ENCODE measurements at places on chromosomes 6 and 20.

- DNase-seq: no peak
Observed at GRCh38 chr6:7997286-7997685, 66.9 kb downstream of the BLOC1S5 start.

DNA sequence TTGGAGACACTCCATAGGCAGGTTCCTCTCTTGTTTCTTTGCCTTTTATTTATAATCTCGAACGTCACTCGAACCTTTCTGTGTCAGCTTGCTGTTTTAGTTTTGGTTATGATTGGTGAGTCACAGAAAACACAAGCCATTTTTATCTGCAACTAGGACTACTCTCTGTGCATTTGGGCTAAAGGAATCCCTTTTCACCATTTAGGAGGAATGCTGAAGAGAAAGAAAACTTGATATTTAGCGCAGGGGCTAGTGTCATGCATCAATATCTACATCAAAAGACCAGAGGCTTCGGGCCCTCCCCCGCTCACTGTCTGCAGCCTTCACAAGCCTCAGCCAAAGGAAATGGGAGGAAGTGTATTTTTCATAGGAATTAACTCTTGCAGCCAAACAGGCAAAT is 507.8 kb upstream of the CITED2 start:
- DNase-seq: no peak

- DNase-seq: no peak
Observed at GRCh38 chr6:152680879-152681517, 16.7 kb upstream of the MYCT1 start.

GRCh38 chr6:113219783-113220182 is 637.4 kb upstream of the MARCKS start:
- no peak for DNase-seq

DNA sequence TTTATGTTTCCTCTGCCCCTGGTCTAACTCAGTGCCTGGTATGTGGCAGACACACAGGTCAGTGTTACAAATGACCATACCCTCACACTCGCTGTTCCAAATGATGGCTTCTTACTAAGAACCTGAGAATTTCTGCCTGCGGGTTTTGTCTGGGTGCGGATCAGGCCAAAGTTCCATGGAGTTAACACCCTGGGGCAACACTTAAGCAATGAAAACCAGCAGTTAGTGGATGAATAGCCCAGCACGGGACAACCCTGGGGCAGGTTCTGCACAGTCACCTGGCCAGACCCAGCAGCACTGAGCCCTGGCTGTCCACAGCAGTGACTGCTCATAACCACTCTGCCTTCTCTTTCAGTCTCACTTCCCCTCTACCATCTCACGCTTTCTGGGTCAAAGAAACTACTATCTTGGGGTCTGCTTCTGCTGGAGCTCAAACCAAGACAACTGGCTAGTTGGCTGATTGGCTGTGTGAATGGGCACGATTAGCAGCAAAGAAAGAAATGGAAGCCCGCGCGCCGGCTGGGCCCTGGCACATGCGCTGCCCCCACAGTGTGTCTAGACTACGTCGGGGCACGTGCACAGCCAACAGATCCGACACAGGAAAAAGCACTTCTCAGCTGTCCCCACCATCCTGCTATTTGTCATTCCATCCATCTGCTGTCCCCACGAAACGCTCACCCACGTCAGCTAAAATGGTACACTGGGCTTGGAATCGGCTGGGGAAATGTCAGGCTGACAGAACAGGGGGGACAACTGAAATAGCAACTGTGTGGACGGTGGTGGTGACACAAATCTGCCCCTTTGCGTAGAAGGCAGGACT is 36.6 kb downstream of the MGME1 start:
- DNase-seq: no peak

DNA sequence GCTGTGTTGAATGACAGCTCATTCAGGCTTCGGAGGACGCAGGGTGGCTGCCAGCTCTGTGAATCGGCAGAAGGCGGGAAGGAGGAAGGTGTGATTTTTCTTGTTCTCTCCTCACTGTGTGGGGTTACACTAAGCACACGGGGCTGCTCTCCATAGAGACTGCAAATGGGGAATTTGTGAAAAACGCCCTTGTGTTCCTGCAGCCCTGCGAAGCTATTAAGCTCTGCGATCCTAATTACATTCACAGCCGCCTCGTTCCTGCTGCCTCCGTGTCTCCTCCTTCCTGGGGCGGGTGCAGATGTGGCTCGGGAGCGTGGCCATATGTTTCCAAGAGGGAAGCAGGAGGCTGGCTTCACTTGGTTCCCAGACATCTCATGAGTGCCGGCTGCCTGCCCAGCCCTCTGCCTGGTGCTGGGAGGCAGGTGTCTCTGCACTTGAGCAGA is 124.0 kb downstream of the TOX2 start:
- DNase-seq: no peak

DNA sequence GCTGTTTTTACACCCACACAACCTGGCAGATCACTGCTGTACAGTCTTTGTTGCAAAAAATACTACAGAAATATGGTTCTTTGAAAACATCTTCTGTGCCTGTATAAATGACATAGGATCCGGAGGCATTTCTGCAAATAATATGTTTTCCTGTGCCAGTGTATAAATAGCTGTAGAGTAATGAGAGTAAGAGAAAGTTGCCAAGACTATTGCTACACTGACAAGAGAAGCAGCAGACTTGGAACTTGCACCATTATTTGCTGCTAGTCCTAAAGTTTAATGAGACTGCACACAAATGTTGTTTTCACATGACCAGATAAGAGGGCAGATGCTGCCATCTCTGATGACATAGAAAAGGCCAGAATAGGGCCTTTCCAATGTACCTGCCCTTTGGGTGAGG is 50.0 kb upstream of the DTNBP1 start:
- DNase-seq: no peak

DNA sequence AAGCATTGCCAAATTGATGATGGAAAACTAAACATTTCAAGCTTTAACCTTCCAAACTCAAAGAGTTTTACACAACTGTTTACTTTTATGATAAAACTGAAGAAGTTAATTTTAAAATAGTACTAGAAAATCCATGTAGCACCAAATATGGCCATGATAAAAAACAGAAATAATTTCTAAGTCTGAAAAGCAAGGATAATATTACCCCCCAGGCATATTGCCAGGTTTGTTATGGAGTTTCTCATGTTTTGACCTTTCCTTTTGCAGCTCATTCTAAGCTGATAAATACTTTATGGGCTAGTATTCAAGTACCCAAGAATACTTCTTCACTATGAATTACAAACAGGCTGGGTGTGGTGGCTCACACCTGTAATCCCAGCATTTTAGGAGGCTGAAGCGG is 209.9 kb upstream of the ZFP64 start:
- DNase-seq: no peak

GRCh38 chr6:105191351-105191750 is 11.5 kb upstream of the POPDC3 start:
- DNase-seq: no peak

DNA sequence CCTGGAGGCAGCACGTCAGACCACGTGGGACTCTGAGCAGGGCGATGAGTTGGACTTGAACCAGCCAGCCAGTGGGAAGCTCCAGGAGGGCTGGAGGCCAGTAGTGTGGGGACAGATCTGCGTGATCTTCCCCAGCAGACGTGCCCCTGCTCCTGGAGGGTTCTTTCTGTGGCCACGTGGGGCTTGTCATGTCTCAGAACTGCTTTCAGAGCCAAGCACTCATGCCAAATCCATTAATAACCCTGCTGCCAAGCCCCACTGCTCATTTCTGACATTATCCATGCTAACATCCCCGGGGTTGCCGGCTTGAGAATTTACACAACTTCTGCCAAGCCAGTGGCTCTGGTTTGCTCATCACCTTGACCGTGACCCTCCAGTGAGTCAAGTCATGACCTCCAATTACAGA is 38.3 kb downstream of the SIRPA start:
- no peak for DNase-seq

GRCh38 chr6:132936646-132937045 is 122.3 kb downstream of the RPS12 start:
- no peak for DNase-seq

GRCh38 chr20:54772893-54773642 is 297.7 kb downstream of the DOK5 start:
- DNase-seq: no peak

GRCh38 chr6:6610031-6610591 is 21.6 kb downstream of the LY86 start:
- no peak for DNase-seq

GRCh38 chr20:45465491-45466266 is 3.9 kb upstream of the WFDC2 start:
- no peak for DNase-seq

- no peak for DNase-seq
Observed at GRCh38 chr20:11128220-11128718, 454.5 kb upstream of the JAG1 start.

- DNase-seq: no peak
Observed at GRCh38 chr6:170451762-170452651, 101.1 kb downstream of the PSMB1 start.

DNA sequence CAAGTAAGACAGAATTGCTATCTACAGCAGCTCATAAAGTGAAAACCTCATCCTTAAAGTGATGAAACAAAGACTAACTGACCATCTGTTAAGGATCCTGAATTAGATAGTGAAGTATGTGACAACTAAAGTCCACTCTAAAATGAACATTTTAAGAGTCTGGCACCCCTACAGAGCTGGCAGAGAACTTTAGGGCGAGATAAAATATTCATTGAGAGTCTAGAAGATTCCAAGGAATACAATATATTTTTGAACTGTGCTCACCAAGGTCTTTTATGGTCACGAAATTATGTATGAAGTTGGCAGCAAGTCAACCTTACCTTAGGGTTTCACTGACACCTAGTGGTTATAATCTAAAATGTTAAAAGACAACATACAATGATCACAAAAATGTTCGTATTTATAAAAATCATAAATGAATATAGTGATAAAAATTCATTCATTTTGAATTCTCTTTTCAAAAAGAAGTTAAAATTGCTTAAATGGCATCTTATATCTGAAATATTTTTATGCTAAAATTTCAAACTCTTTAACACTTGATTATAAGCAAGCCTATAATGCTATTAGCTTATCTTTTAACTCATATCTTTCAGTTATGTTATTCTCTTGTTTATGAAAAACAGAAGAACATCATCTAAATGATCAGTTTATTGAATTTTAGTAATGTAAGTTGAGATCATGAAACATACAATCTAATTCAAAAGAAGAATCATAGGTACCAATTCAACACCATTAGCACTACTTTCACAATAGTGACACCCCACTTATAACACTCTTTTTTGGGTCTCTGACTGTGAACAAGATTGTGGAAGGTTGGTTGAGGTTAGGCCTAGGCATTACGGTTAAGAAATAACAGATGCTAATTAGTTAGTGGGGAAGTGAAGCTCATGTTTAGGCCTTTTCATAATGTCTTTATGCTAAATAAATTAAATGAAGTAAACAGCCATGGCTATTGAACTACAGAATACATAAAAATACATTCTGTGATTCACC is 27.5 kb downstream of the RSPH3 start:
- DNase-seq: no peak

DNA sequence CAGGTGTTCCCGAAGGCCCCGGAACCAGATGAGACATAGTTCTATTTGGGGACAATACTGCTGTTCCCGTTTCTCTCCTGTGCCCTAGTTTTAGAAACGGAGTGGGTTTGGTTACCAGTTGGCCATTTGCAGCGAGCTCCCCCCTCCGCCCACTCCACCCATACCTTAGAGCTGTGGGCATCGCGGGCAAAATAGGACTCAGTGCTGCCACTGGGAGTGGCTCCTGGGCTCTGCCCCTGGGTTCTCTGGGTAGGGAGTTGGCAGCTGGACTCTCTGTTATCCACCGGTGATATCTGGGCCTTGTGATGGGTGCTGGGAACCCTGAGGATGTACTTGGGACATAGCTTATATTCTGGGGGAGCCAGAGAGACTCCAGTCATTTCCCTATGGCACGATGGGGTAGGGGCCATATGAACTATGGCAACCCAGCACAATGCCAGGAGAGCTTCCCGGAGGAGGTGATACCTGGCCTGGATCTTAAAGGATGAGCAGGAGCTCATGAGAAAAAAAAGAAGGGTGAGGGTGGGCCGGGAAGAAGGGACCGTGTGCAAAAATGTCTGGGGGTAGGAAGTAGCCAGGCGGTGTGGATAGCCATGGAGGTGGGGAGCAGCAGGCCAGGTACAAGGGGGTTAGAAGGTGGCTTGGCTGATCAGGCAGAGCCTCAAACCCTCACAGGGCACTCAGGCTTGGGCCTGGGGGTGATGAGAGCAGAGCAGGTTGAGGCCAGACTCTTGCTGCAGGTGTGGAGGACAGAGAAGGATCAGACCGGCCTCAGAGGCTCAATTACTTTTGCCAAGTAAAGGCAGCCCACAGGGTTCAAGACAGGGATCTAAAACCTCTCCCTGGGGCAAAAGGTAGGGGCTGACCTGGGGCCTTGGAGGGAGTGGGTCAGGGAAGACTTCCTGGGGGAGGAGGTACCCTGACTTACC is 9.6 kb downstream of the SRC start:
- no peak for DNase-seq

DNA sequence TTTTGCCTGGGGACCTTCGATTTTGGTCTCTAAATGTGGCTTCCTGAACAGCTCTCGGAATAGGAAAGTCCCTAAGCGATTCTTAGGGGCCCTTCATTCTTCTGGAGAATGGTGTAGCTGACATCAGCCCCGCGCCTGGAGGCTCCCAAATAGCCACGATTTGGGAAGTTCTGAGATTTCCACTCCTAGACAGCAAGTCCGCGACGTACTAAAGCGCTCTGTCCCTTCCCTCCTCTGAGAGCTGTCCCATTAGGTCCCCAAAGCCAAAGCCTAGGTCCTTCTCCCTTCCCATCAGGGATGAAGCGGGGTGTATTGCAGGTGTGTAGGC is 756 bp downstream of the MOXD1 start:
- DNase-seq: no peak

DNA sequence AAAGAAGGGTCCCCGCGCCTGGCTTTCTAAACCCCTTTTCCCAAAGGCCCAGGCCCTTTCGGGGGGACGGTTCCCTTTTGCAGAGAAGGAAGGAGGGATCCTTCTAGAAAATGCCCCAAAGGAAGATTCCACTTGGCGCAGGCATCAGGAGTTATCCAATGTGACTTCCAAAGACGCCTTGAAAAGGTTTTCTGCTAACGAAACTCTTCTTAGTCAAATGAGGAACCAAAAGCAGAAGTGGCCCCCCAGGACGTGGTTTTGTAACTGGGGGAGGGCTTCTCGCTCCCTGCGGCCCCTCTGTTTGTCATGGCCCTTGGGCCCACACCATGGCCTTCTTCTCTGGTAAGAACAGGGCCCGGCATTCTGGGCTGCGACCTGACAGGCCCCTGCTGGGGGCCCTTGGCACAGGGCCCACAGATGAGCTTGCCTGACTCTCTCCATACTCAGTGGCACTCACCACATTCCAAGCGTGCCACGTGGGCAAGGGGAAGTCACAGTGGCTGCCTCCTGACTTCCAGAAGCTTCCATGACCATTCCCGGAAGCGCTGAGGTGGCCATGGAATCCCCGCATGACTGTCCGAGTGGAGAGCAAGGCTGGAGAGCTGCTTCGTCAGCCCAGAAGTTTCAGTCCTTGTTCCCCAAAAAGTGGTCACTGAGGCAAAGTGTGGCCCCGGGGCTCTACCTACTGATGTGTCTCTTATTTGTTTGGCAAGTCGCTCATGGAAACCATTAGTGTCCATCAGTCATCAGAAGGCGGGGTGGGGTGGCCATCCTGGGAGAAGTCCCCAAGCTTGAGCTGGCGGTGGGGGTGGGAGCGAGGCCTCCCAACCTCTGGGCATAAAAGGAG is 834 bp upstream of the CTSZ start:
- DNase-seq: no peak

GRCh38 chr6:25590986-25591385 is 61.0 kb upstream of the SCGN start:
- DNase-seq: no peak

Measured in stimulated activated CD8-positive, alpha-beta memory T cell treated with anti-CD3 and anti-CD28 coated beads, Interleukin-7, amount 100 ng/mL, for 1 hour (primary cell).